ENCODE measurements at places on chromosomes 16 and 17.

GRCh38 chr17:74937064-74938051 lies 1.7 kb downstream of the OTOP3 start:
- no peak for DNase-seq

- DNase-seq: no peak
Measured at GRCh38 chr17:78058581-78058980, 70.0 kb downstream of the TMC6 start.

DNA sequence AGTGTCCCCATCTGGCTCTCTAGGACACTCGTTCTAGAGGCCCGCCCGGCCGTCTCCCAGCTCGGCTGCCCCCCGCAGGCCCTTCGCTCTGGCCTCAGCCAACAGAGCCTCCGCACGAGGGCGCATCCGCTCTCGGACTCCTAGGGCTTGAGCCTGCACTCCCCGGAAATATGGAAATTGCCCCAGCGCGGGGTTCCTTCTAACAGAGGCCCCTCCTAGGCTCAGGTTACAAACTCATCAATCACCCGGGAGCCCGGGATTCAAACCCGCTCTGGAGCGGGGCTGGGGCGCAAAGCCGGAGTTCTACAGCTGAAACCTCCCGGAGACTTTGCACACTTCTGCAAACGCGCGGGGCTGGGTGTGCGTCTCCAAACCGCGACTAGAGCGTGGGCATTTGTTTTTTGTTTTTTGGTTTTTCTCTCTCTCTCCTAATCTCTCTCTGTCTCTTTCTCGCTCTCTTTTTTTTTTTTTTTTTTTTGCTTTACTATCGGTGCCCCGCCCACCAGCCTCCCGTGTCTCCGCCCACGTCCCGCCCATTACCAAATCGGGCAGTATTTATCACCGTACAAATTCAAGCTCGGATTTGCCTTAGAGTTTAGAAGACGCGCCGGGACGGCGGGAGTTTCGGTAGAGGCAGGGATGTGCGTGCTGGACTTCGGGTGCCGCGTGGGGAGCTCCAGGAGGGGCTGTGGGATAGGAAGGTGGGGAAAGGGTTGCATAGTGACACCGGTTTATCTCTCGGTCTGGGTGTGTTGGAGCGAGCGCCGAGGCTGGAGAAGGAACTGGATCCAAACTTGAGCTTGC lies 2.4 kb upstream of the FOXL1 start:
- DNase-seq: peak; percentile 80

DNA sequence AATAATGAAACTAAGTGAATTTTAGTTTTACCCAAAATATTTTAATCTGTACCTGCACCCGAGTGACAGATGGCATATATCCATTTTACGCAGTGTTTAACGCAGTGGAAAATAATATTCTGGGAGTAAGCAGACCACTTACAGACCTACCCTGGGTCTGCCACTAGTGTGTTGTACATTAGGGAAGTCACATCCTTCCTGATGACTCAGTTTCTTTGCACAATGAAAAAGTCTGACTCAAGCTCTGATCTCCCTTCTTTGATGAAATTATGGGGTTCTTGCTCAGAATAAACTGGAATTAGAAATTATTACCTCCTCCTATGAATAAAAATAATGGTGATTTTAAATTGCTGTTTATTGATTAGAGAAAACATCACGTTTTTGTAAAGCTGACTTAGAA lies 123.2 kb upstream of the AXIN2 start:
- DNase-seq: no peak

DNA sequence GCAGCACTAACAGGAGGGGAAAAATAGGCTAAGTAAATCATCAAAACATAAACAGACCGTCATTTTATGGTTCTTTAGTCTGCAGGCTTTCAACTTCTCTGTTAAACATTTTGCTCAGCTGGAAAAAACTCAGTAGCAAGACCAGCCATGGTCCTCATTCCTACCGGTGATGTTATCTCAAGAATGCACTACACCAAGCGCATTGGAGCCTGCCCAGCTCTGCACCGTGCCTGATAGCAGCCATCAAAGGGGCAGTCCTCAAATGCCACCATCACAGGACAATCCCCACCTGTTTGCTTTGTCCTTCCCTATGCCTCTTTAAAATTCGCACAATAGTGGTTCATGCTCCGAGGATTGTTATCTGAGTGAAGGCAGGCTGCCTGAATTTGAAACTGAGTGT lies 181.5 kb upstream of the MON1B start:
- DNase-seq: no peak

DNA sequence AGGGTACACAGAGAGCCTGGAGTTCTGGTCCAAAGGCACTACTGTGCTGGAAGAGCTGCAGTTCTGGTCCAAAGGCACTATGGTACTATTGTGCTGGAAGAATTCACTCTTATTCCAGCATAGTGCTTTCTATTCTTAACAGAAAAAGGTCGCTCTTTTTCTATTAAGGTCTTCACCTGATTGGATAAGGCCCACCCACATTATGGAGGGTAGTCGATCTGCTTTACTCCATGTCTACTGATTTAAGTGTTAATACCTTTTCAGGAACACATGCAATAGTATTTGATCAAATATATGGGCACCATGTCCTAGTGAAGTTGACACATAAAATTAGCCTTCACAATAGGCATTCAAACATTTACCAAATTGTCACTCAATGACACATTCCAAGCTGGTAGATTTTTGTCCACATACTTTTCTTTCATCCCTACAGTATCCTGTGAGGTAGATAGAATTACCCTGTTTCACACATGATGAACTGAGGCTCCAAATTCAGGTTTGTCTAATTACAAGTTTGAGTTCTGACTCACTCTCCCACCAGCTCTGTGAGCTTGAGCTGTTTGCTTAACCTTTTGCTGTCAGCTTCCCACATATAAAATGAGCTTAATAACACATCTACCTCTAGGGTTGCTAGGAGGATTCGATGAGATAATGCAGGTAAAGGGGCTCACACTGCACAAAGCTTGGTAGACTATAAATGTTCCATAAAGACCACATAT lies 129.9 kb downstream of the AIPL1 start:
- no peak for DNase-seq

- no peak for DNase-seq
Measured at GRCh38 chr17:34827008-34827407, 134.3 kb downstream of the CCT6B start.

- DNase-seq: no peak
Measured at GRCh38 chr16:85707528-85708095, 18.9 kb upstream of the GINS2 start.
